ENCODE measurements at places on chromosomes 1 and 21.

DNA sequence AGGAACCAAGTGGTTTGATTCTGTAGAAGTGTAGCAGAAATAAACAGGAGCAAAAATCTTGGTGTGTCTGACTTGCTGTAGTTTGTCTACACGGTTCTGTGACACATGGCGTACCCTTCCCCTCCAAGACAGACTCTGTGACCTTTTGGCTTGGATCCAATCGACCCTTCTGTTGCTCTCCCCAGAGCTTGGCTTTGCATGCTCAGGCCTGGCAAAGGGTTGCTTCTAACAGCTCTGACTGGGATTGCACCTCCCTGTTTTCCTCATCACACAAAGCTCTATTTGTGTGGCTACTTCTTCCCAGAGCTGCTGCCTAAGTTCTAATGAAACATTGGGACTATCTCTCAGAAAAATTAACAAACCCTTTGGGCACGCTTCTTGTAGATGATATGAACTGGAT lies 24.0 kb downstream of the NGF start:
- no peak for DNase-seq

GRCh38 chr1:6083801-6084446 lies 38.2 kb downstream of the KCNAB2 start:
- no peak for DNase-seq

- DNase-seq: no peak
Observed at GRCh38 chr1:26897351-26897750, 2.9 kb downstream of the GPATCH3 start.

DNA sequence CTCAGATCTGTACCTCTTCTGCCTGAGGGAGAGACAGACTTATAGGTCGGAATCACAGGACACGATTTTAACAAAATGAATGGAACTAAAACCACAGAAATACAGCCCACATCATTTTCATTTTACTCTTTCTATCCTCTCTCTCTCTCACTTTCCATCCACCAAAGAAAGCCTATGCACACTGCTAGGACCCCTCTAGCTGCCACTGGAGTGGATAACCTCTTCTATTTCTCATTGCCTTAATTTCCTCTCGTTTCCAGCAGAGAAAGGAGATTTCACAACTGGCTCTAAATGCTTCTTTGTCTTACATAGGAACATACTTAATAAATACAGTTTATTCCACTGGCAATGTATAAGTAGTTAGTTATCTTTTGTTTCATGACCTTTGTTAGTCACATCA lies 867.8 kb upstream of the ADGRL4 start:
- no peak for DNase-seq

- DNase-seq: no peak
Observed at GRCh38 chr1:59266180-59266926, 30.5 kb upstream of the FGGY start.

GRCh38 chr1:27136236-27136551 lies 18.7 kb downstream of the SLC9A1 start:
- no peak for DNase-seq

- DNase-seq: no peak
Observed at GRCh38 chr1:156648951-156649350, 7.0 kb downstream of the BCAN start.

GRCh38 chr1:84481317-84481716 lies 2.3 kb downstream of the RPF1 start:
- DNase-seq: no peak

DNA sequence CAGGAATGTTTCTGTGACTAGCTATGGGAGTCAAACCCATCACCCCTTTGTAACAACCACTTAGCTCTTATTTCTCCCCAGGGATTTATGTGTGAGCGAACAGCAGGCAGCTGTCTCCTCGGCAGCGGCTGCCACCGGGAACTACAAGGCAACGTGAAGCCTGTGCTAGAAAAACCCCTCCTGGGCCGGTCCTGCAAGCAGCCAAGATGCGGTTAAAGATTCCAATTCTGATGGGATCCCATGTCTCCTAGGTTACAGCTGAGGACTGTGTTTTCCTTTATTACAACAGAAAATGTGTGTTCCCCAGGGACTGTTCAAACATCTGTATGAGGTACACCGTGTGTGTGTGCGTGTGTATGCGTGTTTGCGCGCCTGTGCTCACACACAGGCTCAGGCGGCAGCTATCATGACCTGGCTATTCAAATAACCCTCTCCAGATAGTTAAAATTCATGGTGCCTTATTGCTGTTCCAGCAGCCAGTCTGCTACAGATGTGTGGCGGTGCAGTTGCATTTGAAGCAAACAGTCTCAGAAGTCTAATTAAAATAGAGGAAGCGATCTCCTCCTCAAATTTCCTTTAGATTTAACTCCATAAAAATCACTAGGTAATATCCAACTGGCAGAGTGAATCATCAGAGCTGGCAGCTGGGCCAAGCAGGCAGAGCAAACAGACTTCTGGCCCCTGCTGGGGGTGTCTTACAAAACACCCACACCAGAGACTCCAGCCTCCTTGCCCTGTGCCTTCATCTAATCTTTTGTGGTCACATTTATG lies 68.0 kb downstream of the LMX1A start:
- DNase-seq: peak; percentile 41

- peak; percentile 48 for DNase-seq
Observed at GRCh38 chr1:210360852-210361477, 32.3 kb downstream of the HHAT start.

GRCh38 chr1:229984310-229984991 lies 82.6 kb upstream of the GALNT2 start:
- DNase-seq: no peak

DNA sequence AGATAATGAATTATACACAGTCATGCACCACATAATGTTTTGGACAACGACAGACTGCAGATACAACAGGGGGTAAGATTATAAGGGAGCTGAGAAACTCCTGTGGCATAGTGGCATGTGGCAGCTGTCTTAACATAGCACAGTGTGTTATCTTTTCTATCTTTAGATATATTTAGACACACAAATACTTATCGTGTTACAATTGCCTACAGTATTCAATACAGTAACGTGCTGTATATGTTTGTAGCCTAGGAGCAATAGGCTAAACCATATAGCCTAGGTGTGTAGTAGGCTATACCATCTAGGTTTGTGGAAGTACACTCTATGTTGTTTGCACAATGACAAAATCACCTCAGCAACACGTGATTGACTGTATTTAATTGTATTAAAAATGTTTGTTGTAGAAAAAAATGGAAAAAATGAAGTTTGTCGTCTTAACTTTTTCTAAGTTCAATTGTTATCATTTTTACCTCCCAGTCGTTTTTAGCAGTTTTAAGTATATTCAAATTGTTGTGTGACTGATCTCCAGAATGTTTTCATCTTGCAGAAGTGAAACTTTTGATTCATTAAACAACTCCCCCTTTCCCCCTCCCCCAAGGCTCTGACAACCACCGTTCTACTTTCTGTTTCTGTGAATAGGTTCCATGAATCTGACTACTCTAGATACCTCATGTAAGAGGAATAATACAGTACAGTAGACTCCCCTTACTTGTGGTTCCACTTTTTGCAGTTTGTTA lies 351.0 kb upstream of the B3GALT2 start:
- no peak for DNase-seq

DNA sequence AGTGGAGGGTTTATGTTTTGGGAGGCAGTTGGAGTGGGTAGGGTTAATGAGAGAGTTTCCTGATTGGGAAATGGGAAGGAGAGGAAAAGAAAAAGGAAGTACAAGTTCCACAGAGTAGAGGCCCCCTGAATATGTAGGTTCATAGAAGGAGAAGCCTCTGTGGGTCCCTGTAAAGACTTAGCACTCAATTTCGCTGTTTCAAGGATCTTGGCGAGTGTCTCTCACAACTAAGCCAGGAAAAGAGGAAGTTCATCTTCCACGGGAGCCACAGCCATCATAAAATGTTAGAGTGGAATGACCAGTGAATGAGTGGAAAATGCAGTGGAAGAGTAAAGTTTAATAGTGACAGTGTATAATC lies 17.4 kb upstream of the DPYD start:
- DNase-seq: no peak

Measured in muscle of arm (tissue), 14 donors.